ENCODE measurements at places on chromosomes 1 and 21.

DNA sequence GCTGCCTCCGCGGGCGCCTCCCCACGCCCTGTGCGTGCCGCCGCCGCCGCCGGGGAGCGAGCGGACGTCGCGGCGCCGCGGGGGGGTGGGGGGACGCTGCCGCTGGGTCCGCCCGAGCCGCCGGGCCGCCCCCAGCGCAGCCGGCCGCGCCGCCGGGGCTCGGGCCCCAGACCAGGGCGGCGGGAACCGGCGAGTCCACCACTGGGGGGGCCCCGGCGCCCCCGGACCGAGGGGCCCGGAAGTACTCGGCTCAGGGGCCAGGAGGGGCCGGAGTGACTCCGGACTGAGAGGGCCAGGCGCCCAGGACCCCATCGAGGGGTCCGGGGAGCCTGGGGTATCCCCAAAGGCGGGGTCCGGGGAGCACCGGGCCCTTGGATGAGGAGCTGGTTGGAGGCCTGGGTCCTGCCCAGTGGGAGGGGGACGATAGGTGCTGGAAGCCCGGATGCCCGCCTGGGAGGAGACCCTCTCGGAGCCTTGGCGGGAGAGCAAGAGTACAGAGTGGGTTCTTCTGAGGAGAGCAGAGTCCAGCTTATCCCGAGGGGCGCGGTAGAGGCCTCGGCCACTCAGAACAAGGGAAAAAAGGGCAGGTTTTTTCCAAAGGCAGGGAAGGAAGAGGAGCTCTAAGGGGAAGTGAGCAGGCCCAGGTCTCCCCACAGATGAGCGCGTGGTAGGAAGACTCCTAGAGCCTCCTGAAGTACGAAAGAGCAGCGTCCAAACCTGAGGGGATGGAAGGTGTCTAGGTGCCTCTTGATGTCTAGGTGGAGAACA, 556 bp downstream of the GMEB1 start:
- DNase-seq, result peak; percentile 82

- no peak for DNase-seq
Observed at GRCh38 chr1:160134791-160135572, 16.4 kb upstream of the ATP1A4 start.

DNA sequence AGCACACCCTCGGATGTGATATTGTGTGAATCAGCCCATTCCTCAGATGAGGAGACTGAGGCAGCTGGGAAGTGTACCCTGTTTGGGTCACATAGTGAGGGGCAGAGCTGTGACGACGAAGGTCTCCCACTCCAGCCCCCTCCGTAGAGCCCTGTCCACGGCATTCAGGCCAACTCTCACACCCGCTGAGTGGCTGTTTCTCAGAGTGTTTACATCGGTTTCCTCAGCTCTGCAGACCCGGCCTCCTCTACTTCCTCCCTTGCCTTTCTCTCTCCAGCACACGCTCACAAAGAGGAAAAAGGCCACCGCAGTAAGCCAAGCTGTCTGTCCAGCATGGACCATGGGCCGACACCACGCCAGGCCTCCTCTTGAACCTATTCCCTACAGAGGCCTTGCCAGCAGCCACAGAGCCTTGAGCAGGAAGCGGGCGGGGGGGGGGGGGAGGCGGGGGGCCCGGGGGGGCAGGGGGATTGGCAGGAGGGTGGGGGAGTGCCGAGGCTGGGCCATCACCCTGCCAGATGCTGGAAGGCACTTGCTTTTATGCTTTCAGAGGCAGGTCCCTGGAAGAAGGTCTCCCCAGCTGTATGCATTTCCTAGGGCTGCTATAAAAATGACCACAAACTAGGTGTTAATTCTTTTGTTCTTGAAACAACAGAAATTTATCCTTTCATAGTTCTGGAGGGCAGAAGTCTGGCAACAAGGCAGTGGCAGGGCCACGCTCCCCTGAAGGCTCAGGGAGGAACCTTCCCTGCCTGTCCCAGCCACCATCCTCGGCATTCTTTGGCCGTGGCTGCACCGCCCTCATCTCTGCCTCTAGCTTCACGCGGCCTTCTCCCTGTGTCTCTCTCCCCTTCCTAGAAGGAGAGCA, 178.4 kb downstream of the PSMG1 start:
- no peak for DNase-seq

DNA sequence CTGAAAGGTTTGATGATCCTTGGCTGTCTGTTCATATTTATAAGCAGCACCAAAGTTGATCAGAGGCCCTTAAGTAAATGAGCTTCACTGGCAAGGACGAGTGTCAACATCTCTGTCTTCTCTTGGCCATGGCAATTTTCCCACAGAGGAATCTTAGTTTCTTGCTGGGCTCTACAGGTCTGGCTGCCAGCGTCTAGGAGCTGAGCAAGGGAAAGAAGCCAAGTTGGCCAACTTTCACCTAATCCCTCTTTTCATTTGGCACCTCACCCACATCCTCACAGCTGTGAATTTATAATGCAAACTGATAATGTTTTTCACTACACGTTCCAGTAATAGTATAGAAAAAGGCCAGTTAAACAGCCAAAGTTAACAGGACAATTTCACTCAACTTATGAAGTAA, 99.0 kb upstream of the LBR start:
- DNase-seq, result no peak

- DNase-seq, result no peak
Observed at GRCh38 chr1:31627301-31627929, 9.9 kb downstream of the HCRTR1 start.

DNA sequence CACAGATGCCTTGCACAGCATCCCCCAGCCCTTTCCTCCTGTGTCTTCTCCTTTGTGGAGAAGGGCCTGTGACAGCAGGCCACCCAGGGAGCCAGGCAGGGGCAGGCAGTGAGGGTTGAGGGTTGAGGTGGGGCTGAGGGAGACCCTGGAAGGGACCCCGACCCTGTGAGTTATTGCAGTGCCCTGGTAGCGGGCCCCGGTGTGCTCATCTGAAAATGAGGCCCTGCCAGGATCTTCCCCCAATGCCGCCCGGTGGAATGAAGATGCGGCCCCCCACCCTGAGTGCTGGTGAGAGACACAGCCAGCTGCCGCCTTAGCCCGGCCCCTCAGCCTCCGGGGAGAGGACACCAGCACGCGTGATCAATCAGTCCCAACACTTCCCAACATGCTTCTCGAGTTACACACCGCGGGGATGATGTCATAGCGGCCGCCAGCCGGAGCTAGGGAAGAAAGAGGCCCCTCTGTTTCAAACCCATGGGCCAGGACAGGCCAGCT, 36.2 kb upstream of the ACTRT2 start:
- DNase-seq, result no peak

DNA sequence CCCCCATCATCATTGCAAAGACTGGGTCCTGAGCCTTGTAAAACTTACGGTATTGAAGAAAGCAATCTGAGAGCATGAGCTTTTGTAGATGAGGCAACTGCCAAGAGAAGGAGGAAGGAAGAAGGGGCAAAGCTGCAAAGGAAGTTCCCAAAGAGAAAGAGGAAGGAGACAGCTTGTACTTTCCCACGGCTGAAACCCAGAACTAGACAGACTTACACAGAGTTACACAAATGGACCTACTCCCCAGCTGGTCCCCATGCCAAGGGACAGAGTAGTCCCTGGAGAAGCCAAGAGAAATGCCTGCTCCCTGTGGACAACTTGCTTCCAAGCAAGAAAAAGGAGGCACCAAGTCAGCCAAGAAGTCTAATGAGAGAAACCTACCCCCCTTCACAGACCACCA, 22.6 kb downstream of the SLC5A9 start:
- DNase-seq, result no peak

- DNase-seq, result no peak
Observed at GRCh38 chr1:98693385-98693784, 31.9 kb downstream of the SNX7 start.

DNA sequence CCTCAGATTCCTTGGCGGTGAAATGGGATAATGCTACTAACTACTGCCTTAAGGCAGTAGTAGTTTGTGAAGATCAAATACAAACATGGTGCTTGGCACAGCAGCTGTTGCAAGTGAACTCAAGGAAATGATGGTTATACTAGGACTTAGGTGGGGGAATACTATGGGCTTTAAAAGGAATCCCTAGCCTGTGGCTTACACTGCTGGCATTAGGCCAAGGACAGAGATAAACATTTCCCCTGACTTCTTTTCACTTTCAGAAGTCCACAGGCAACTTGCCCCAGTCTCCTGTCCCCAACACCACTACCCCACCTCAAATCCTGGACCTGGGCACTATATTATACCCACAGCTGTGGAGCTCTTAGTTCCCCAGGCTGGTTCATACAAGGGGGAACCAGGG, 13.1 kb upstream of the VAMP4 start:
- no peak for DNase-seq

DNA sequence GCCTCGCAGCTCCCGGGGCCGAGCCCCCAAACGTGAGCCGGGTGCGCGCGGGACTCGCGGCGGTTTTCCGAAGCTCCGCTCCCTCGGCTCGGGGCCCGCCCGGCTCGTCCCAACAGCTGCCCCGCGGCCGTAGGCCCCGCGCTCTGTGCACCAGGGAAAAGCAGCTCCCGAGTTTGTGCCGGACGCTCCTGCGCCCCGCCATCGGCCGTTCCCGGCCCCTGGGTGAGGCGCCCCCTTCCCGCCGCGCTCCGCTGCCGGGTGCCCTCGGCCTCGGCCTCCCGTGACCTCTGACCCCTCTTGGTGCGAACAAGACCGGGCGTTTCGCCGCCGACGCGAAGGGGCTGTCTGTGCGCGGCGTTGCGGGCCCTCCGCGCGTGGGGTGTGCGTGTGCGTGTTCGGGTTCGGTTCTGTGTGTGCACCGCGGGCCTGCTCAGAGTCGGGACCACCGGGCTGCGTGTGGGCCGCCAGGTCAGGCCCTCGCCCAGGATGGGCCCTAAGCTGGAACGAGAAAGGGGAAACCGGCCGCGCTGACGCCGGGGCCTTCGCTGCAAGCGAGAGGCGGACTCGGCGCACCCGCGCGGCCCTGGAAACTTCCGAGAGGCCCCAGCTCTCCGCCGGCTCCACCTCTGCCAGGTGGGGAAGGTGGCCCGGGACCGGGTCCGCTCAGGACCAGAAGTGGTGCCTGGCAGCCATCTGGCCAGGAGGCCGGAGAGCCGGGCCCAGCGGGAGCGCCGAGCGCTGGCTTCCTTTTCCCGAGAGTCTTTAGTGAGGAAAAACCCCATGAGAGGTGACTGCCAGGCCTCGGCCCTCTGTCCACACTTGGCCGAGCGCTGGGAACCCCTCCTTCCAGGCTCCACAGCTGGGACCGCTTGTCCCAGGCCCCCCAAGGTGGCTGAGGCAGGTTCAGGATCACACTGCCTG, 1.9 kb downstream of the PRDM16 start:
- no peak for DNase-seq

GRCh38 chr1:71721532-71721931, 560.8 kb downstream of the NEGR1 start:
- no peak for DNase-seq

GRCh38 chr1:40952744-40953315, 26.7 kb upstream of the CTPS1 start:
- DNase-seq, result no peak

DNA sequence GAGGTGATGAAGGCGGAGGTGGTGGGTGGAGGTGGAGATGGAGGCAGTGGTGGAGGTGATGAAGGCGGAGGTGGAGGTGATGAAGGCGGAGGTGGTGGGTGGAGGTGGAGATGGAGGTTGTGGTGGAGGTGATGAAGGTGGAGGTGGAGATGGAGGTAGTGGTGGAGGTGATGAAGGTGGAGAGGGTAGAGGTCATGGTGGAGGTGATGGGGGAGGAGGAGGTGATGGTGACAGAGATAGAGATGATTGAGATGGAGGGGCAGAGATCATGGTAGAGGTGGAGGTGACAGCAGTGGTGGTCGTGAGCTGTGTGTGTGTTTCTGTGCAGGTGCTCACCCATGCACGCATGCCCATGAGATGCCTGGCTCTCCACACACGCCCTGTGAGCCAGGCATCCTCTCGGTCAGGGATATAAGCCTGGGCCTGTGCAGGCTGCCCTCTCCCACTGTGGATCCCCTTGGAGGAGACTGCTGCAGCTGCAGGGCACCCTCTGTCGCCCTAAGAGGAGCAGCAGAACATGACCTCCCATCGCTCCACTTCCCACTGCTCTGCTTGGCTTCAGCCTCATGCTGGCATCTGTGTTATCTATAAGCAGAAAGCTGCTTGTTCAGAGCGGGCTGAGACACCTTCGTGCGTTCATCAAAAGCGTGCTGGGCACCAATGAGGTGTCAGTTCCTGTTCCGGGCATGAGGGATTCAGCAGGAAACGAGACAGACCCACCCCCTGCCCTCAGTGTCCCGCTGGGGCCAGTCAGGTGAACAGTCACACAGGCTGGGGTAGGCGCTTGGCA, 20.5 kb upstream of the NPHP4 start:
- DNase-seq, result no peak

GRCh38 chr1:150995896-150996295, 10.8 kb downstream of the MINDY1 start:
- no peak for DNase-seq

GRCh38 chr1:184903111-184903692, 71.1 kb downstream of the NIBAN1 start:
- no peak for DNase-seq

DNA sequence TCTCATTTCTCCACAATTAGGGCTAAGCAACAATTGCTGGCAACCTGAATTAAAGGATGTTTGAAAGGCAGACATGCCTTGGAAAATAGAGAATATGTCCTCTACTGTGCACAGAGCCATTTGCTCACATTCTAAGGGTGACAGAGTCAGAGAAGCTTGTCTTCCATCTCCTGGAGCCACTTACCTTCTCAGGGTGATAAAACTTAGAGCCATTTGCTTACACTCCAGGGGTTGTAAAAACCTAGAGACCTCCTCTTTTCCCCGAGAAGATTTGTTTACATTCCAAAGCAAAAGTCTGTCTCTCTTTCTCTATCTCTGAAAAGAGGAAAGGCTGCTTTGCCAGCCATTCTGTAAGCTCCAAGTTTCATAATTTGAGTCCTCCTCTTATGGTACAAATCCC, 61.3 kb downstream of the LBR start:
- DNase-seq, result no peak

GRCh38 chr1:48017716-48018115, 20.5 kb upstream of the TRABD2B start:
- DNase-seq, result no peak

DNA sequence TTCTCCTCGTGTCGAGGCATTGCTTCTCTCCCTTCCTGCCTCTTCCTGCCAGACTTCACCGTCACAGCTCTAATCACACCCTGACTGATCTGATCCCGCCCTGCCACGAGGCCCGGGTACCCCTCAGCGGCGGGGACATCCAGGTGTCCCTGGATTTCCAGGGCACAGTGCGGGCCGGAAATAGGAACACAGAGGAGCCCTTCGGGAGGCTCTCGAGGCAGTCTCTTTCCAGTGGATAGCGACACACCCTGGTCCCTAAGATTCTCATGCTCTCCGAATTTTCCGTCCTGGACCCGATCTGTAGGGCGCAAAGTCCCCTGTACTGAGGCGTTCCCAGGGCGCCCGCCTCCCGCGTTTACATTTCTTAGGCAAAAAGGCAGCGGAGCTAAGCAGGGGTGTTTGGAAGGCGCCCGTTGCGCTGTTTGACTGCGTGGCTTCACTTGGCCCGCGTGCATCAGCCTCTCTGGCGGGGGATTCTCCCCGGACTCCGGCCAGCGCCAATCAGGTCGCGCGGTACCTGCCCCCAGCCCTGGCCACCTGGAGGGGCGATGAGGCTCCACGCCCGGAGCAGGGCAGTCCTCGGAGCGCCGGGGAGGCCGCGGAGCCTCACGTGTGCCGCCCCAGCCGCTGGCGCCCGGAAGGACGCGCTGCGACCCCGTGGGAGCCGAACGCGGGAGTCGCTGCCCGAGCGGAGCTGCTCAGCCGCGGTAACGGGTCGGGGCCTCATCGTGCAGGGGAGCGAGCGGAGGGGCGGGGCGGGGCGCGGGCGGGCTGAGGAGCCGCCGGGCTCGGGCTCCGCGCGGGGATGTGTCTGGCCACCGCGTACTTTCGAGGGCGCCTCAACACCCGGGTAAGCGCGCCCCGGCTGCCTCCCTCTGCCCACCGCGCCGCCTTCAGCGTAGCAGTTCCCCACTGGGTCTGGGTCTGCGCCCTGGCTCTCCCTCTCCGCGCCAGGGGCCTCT, at the start of gene FAM163A:
Gene FAM163A (plus strand): TSS at position 575 of the 962 bp plus-strand sequence. CDS start 69,807 bp downstream, outside the sequence.
- no peak for DNase-seq

GRCh38 chr1:70718086-70718630, 307.1 kb downstream of the CTH start:
- no peak for DNase-seq

All from GM12891 (cell line).